ENCODE measurements at places on chromosomes 16 and 17. TPM values are rescaled to one million over a fixed set of nuclear protein-coding genes. Genes with fewer than 3 reads are reported as not detected.

TBX2 gene
- total RNA-seq = 7.5 TPM

MYL4 gene
- 0.69 TPM for total RNA-seq

PHF12 gene
- 29.0 TPM for total RNA-seq

GRIN2C gene
- not detected for total RNA-seq

CCL4 gene
- not detected for total RNA-seq

Data from LHCN-M2 (cell line).